ENCODE measurements at places on chromosomes 2 and 18. TPM values are rescaled to one million over a fixed set of nuclear protein-coding genes. Genes with fewer than 3 reads are reported as not detected.
A peak's percentile ranks its signal among the peaks of the same experiment; 100 is the strongest.

DNA sequence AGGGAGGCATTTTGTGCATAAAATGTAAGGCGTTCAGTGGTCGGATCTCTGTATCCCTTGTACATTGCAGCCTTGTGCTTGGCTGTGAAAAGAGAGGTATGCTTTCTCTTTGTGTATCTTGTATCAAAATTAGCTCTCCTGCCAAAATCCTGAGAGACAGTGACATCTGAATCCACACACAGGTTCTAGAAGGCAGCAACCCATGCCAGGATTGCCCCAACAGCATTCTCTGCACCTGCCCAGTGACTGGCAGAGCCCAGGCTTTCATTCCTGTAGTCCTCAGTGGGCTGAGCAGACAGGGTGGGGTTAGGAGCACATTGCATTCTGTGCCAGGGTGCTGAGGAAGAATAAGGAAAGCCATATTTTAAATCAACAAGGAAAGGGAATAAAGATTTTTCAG is 740.3 kb upstream of the RAB6C start:
- no peaks in the 10 kb centered on the region for H3K4me1 ChIP-seq
- DNase-seq, result no peak
- no peak overlapping the region for H3K4me3 ChIP-seq
- no peaks in the 10 kb centered on the region for H3K27me3 ChIP-seq

DNA sequence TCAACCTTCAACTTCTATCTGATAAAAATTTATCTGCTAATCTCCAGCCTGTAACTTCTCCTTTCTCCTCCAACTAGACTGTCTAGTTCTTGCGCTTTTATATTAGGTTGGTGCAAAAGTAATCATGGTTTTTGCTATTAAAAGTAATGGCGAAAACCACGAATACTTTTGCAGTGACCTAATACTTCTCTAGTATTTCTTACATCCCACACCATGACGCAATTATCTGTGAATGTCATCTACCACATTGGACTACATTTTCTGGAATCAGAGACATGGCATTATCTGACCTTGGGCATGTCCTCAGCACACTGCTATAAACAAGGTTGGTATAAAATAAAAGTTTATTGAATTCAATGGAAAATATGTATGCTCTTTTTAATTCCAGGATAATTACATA is 370.2 kb upstream of the LYPD1 start:
- H3K36me3 ChIP-seq, result no peaks in the 10 kb centered on the region
- H3K27ac ChIP-seq, result no peak overlapping the region
- no peak for DNase-seq
- H3K4me1 ChIP-seq, result no peaks in the 10 kb centered on the region

DNA sequence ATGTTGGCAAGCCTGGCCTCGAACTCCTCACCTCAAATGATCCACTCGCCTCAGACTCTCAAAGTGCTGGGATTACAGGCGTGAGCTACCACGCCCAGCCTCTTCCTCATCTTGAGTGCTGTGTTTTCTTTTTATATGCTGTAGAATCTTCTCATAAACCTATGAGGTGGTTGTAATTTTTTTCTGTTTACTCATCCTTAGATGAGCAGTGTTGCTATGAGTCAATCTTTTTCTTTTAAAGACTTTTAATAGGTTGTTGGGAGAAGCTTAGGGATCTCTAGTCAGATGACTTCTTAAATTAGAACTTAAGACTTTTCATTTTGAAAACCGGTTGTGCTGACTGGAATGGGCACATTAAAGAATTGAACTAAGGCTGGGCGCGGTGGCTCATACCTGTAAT is 8.7 kb upstream of the AAK1 start:
- H3K4me1 ChIP-seq, result no peaks in the 10 kb centered on the region
- no peak overlapping the region for H3K4me3 ChIP-seq
- no peak overlapping the region for H3K27ac ChIP-seq
- H3K27me3 ChIP-seq, result no peaks in the 10 kb centered on the region
- DNase-seq, result no peak

DNA sequence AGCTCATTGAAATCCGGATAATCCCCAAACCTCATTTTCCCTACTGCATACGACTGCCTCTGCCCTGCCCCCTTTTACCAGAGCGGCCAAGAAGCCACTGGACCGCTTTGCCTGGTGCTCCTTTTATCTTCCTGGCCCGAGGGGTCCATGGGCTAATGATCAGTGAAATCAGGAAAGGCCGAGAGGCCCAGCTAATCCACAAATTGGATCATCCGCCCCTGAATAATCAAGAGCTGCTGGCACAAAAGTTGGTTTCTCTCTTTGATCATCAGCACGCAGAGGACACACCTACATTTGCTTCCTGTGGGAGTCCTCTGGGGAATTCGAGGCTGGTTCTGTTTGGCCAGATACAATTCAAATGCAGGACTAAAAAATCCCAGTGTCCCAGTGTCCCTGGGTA is 144.5 kb downstream of the INSIG2 start:
- no peak overlapping the region for H3K4me3 ChIP-seq
- no peak overlapping the region for H3K27ac ChIP-seq
- no peak for DNase-seq
- no peaks in the 10 kb centered on the region for H3K4me1 ChIP-seq

DNA sequence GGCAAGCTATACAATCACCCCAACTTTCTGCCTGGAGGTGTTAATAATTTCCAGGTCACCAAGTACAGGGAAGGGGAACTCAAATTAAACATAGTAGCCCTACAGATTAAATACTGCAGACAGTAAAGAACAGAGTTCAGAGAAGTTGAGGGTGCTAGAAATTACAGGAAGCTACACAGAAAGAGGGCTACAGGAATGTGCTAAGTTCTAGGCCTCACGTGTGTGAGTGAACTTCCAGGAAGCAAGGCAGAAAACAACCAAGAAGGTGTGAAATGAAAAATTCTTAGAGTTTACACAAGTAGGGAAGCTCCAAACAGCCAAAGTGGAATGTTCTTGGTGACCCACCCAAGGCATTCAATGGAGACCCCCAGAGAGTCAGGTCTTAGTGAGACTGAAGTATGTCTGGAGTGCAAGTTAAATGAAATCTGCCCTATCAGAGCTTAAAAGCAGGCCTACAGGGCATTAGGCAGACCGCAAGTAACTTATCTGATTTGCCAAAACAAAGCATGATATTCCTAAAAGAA is 58.1 kb upstream of the RNU4ATAC start:
- H3K27ac ChIP-seq, result no peak overlapping the region
- no peak for DNase-seq
- no peaks in the 10 kb centered on the region for H3K27me3 ChIP-seq
- H3K4me1 ChIP-seq, result peaks cover 5% of the 10 kb centered on the region

- H3K27ac ChIP-seq, result no peak overlapping the region
- no peaks in the 10 kb centered on the region for H3K36me3 ChIP-seq
- no peak for DNase-seq
- H3K4me3 ChIP-seq, result no peak overlapping the region
- H3K4me1 ChIP-seq, result no peaks in the 10 kb centered on the region
Measured at GRCh38 chr2:107556038-107556627, 270.6 kb upstream of the RGPD4 start.

DNA sequence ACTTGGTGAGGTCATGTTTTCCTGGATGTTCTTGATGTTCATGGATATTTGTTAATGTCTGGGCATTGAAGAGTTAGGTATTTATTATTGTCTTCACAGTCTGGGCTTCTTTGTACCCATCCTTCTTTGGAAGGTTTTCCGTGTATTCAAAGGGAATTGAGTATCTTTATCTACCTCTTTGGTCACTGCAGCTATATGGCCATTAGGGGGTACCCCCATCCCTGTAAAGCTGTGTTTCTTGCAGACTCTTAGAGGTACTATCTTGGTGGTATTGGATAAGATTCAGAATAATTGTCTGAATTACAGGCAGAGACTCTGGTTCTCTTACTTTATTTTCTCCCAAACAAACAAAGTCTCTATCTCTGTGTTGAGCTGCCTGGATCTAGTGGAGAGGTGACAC is 401.6 kb upstream of the FSIP2 start:
- H3K4me1 ChIP-seq, result no peaks in the 10 kb centered on the region
- no peaks in the 10 kb centered on the region for H3K27me3 ChIP-seq
- H3K36me3 ChIP-seq, result no peaks in the 10 kb centered on the region
- H3K27ac ChIP-seq, result no peak overlapping the region

DNA sequence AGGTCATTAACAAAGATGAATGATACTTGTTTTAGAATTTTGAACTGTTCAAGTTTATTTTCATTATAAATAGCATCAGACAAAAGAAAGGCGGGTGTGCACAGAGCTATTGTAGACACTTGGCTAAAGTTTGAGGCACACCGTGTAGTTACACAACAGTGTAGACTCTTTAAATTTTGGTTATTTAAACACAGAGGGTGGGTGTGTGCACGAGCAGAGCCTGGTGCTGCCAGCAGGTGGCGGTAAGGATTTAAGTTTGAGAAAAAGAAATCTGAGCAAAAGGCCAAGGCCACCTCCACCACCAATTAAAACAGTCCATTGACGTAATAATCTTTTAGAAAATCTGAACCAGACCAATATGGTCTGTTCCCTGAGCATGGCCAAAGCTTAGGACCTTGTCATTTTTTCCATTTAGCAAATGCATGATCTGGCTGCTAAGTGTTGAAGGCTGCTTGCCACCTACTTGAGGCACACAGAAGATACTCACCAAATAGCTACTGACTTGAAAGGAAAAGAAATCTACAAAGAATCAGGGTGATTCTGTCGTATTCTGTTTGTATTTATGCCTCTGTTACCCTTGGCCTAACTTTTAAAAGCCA is 14.3 kb downstream of the COPS7B start:
- no peak overlapping the region for H3K27ac ChIP-seq
- DNase-seq, result no peak
- no peaks in the 10 kb centered on the region for H3K36me3 ChIP-seq
- H3K27me3 ChIP-seq, result no peaks in the 10 kb centered on the region
- H3K4me3 ChIP-seq, result no peak overlapping the region

GRCh38 chr2:7190587-7191324 is 273.5 kb downstream of the RNF144A start:
- no peaks in the 10 kb centered on the region for H3K36me3 ChIP-seq
- DNase-seq, result no peak
- H3K4me1 ChIP-seq, result no peaks in the 10 kb centered on the region

DNA sequence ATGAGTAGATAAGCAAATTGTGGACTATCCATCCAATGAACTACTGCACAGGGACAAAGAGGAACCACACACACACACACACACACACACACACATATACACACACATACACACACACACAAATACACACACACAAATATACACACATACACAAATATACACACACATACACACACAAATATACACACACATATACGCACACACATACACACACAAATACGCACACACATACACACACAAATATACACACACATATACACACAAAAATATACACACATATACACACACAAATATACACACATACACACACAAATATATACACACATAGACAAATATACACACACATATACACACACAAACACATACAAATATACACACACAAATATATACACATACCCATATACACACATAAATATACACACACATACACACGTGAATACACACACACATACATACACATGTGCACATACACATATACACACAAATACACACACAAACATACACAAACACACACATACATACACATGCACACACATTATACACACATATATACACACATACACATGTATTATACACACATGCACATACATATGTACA is 19.8 kb upstream of the EFHD1 start:
- H3K36me3 ChIP-seq, result no peaks in the 10 kb centered on the region
- H3K27me3 ChIP-seq, result no peaks in the 10 kb centered on the region
- no peak overlapping the region for H3K4me3 ChIP-seq
- no peak overlapping the region for H3K27ac ChIP-seq
- DNase-seq, result no peak

DNA sequence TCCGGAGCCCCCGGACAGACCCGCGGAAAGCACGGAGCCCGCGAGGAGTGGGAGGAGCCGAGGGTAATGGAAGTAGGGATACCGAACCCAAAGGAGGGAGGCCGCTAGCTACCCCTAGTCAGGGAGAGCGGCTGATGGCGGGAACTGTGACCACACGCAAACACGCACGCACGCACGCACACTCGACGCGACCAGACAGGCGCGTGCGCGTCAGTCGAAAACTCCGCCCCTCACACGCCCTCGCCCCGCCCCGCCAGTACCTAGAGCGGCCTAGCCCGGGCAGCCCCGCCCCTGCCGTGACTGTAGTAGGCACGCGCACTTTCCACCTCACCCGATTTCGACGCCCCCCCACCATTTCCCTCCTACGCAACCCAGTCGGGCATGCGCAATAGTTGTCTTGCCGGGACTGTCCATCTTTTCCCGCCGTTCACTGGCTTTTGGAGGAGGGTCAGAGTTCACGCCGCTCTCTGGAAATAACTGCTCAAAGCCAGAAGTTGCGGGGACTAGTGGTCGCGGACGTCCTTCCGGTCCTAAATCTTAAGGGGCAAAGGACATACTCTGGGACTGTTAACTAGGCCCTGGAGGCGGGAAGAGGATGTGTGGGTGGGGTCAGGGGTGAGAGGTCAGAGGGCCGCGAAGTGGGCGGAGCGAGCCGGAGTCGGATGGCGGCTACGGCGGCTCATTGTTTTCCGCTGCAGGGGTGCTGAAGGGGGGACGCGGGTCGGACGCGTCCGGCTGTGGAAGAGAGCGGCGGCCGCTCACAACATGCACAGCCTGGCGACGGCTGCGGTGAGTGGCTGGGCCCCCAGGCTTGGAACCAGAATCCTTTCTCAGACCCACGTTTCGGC is at the start of the genes CNOT9 and USP37:
Gene CNOT9, plus strand, starts transcription at position 650 of the 848 bp plus-strand sequence. Its CDS starts 116 bp downstream, at position 766.
Gene USP37, minus strand, starts transcription at position 162 of the 848 bp plus-strand sequence. CDS start 9,698 bp downstream, outside the sequence.
- peak within 1 kb of the TSS; percentile 69 for H3K4me3 ChIP-seq
- DNase-seq, result peak; percentile 100

DNA sequence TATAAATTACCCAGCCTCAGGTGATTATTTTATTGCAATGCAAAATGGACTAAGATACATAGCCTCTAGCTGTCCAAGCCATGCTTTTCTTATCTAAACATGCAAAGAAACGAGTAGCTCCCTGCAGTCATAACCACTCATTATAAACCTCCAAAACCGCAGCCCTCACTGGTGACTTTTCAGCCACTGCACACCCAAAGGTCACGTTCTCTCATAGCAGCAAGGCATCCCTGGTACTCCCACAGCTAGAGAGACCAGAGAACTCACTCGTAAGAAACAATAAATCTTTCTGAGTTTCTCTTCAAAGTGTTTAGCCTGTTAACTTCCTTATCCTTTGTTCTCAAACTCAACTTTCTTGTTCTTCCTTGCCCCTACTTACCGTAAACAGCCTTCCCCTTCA is 28.5 kb upstream of the RALBP1 start:
- no peak overlapping the region for H3K27ac ChIP-seq
- H3K27me3 ChIP-seq, result peaks cover 7% of the 10 kb centered on the region
- H3K36me3 ChIP-seq, result no peaks in the 10 kb centered on the region
- no peak for DNase-seq
- H3K4me3 ChIP-seq, result no peak overlapping the region

DNA sequence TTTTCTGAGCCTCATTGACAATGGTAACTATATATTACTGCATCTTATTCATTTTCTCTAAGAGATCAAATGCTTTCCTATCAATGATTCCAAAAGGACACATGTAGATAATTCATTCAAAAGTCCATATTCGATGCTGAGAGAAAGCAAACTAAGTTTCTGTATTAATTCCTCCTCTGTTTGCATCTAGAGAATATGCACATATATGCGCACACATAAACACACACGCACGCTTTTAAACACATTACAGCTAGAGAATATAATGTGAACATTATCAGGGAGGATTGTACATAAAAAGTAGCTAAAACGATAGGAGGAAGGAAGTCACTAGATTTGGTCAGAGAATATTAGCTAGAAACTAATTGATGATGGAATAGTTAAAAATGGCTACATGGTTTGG is 379.0 kb upstream of the NETO1 start:
- H3K4me3 ChIP-seq, result no peak overlapping the region
- DNase-seq, result no peak
- H3K27ac ChIP-seq, result no peak overlapping the region
- H3K4me1 ChIP-seq, result no peaks in the 10 kb centered on the region
- H3K27me3 ChIP-seq, result no peaks in the 10 kb centered on the region

SERPINB12 gene
- not detected for total RNA-seq

SETBP1 gene
- total RNA-seq, result 6.3 TPM

RETSAT gene
- 28.9 TPM for total RNA-seq

SMAD7 gene
- total RNA-seq, result 20.8 TPM

MTX2 gene
- total RNA-seq, result 47.2 TPM

TMEM247 gene
- not detected for total RNA-seq

CKAP2L gene
- total RNA-seq, result not detected

Measured in heart right ventricle (tissue), 16 donors.